ENCODE measurements at places on chromosomes 1 and 21.
A peak's percentile ranks its signal among the peaks of the same experiment; 100 is the strongest.

DNA sequence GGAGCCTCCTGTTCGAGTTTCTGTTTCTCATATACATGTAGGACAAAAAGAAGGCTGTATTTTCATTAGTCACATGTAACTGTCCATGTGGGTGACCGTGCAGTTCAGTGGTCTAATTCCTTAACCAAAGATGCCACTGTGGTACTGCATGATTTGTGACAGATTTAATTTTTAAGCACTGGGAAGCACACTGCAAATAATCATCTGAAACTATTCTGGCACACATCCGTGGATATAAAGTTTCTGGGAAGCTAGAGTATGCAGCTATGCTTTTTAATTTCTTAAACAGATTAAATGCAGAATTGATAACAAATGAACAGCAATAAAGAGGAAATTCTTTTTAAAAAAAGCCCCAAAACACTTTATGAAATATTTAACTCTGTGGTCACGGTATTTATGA, 254.8 kb downstream of the LMO4 start:
- no peak for DNase-seq

DNA sequence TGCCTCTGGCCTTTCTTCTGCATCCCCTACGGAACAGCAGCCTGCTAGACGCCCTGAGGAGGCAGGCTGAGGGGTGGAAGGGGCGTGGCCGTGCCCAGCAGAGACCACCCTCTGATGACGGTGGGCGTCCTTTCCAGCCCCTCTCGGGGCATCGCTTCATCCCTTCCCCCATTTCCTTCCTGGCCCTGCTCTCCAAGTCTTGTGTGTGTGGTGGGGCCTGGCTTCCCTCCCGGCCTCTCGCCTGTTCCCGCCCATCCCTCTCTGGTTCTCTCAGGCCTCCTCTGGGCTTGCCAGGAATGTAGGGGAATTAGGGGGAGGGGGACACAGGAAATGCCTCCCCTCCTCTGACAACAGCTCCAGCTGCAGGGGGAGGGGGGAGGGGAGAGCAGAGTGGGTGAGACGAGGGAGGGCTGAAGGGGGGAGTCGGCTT, 51.1 kb downstream of the SKI start:
- DNase-seq = no peak

DNA sequence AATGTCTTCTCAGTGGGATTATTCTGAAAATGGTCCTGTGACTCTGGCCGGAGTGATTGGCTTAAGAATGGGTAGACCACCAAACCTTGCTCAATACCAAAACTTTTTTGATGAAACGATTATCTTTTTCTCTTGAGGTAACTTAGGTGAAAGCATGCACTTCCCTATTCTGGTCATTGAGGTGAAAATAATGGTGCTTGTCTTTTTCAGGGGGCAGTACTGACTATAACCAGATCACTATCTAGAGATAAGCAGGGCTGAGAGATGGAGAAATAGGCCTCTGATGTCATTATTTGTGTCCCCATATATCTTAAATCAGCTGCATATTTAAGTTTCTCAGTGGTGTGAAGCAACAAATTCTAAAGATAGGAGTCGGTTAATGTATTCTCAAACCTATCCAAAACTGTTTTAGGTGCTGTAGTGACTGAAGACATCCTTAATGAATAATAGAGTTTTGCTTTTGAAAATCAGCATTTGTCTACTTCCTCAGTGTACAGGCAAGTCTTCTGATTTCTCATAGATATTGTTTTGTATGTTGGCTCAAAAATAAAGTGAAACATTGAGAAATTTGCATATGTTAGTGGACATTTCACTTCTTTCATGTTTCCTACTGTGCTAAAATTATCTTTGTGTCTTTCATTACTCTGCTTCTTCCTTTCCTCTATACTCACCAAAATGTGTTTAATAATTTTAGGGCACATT, 735.3 kb upstream of the ADGRL4 start:
- DNase-seq = no peak

DNA sequence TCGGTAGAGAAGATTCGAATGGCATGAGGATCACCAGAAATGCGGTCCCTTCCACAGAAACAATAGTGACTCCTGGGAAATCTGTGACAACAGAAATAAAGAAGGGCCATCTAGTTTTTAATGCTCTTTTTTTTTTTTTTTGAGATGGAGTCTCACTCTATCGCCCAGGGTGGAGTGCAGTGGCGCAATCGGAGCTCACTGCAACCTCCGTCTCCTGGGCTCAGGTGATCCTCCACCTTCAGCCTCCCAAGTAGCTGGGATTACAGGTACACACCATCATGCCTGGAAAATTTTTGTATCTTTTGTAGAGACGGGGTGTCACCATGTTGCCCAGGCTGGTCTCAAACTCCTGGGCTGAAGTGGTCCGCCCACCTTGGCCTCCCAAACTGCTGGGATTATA, 43.9 kb downstream of the L1TD1 start:
- no peak for DNase-seq

- no peak for DNase-seq
Observed at GRCh38 chr21:14482165-14482564, 64.0 kb downstream of the SAMSN1 start.

- no peak for DNase-seq
Observed at GRCh38 chr1:6100861-6101783, 55.4 kb downstream of the KCNAB2 start.

- no peak for DNase-seq
Observed at GRCh38 chr1:19307794-19308508, 4.0 kb downstream of the AKR7A2 start.

DNA sequence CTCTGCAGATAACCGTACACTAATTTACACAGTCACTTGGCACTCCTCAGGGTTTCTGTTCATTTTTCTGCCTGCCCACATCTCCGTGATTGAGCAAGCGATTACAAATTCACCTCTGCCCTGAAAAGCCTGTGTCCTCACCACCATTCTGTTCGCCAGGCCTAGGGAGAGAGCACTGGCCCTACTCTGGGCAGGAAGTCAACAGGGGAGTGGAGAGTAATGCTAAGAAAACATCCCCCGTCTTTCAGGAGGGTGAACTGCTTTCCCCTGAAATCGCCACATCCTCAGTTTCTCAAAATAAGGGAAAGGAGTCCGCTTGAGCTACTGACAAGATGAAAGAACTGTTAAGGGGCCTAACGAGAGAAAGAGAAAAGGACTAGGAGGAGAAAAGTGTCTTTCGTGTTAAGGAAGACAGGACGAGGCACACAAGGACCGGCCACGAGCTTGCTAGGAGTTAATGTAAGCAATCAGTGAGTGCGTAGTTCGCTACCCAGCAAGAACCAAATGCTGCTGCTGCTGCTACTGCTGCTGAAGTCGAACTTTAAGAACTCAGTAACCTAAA, 632 bp downstream of the PEX19 start:
- DNase-seq = no peak

DNA sequence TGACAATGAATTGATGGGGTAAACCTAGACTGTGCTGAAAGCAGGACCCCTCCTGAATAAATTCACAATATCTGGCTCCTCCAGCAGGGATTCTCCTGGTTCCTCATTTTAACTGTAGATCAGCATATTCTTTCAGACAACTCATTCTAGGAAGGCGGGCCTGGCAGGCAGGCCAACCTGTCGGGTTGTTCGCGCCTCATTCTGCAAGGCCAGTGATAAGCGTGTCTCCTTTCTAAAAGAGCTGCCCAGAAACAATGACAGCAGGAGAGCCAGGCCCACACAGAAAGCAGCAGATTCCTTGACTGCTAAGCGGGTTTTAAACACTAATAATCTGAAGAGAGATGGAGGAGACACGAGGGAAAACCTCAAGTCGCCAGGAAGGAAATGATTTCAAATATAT, 70.0 kb downstream of the NTPCR start:
- DNase-seq = no peak

GRCh38 chr1:84386716-84387479, 11.4 kb upstream of the DNASE2B start:
- DNase-seq = no peak

GRCh38 chr1:53183095-53183990, 13.3 kb upstream of the CPT2 start:
- no peak for DNase-seq

- no peak for DNase-seq
Observed at GRCh38 chr1:81717230-81717629, 83.5 kb upstream of the ADGRL2 start.

GRCh38 chr1:48203287-48203900, 19.1 kb upstream of the SLC5A9 start:
- no peak for DNase-seq

- no peak for DNase-seq
Observed at GRCh38 chr1:5709976-5710375, 282.2 kb downstream of the NPHP4 start.

GRCh38 chr1:23366598-23366997, 3.0 kb downstream of the ZNF436 start:
- DNase-seq = no peak

DNA sequence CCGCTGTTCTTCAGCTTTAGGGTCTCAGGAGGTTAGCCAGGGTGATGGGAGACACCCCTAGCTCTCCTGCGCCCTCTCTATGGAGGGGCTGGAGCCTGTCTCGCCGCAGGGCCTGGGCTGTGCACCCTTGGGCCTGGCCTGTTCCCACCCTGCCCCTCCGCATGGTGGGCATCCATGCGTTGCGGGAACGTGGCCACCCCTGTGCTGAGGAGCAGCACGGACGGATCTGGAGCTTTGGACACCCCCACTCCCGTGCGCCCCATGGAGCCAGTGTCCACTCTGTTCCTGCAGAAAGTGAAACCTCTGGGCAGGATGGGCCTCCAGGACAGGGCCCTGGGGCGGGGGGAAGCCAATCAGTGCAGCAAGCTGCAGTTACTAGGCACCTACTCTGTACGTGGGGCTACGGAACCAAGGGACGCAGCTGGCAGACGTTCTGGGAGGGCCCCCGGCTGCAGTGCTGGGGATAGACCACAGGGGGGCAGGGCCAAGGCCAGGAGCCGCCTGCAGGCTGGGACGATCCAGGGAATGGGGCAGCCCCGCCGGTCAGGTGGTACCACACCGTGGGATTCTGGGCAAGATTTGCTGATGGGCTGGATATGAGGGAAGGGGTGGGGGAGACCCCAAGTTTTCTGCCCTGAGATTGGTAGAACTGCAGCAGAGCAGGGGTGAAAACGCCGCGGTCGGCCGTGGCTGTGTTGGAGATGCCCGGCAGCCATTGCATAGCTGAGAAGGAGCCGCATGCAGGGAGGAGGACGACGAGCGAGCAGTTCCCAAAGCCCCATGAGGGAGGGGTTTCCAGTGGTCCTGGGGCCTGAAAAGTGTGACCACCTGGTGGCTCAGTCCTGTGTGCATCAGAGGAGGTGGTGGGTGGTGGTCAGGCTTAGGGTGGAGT, 43.3 kb downstream of the TP73 start:
- DNase-seq = peak; percentile 33

- DNase-seq = no peak
Observed at GRCh38 chr1:53139951-53140361, 2.5 kb downstream of the SLC1A7 start.

GRCh38 chr1:162627662-162628296, 4.5 kb upstream of the DDR2 start:
- no peak for DNase-seq

DNA sequence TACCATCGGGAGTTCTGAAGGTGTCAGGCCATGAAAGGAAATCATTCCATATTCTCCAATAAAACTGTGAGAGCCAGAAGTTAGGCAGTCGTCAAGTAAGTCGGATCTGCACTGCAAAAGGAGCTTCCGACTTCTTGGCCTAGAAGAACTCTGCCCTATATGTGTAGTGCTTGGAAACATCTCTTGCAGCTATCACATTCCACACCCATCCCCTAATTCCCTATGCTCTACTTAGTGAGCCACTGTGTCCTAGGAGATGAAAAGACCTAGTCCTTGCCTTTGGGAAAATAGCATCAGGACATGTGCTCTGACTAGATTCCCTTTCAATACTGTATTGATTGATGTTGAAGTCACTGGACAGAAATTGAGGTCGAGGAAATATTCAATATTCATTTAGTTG, 8.2 kb upstream of the GJA9 start:
- no peak for DNase-seq

DNA sequence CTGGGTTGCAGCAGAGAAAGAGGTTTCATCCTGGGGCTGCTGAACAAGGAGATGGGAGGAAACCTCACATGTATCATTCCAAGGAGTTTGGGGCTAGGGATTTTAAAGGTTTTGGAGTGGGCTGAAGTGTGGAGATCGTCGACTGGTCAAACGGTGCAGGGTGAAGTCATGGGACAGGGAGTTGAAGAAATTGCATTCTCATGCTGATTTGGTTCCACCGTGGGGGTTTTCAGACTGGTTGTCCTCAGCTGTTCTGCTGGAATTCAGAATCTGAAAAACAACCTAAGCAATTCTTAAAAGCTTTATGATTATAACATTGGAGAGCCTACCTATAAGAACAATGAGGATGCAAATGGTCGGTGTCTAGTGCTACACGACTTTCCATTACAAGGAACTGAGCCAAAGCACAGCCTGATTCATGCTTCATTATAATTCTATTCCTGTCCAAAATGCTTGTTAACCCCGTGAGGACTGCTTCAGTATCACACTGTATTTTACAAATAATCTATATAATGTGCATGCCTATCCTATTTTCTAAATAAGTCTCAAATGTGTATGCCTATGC, 242.7 kb downstream of the TM2D1 start:
- DNase-seq = no peak

GRCh38 chr1:22364326-22364650, 87.4 kb upstream of the ZBTB40 start:
- DNase-seq = no peak

DNA sequence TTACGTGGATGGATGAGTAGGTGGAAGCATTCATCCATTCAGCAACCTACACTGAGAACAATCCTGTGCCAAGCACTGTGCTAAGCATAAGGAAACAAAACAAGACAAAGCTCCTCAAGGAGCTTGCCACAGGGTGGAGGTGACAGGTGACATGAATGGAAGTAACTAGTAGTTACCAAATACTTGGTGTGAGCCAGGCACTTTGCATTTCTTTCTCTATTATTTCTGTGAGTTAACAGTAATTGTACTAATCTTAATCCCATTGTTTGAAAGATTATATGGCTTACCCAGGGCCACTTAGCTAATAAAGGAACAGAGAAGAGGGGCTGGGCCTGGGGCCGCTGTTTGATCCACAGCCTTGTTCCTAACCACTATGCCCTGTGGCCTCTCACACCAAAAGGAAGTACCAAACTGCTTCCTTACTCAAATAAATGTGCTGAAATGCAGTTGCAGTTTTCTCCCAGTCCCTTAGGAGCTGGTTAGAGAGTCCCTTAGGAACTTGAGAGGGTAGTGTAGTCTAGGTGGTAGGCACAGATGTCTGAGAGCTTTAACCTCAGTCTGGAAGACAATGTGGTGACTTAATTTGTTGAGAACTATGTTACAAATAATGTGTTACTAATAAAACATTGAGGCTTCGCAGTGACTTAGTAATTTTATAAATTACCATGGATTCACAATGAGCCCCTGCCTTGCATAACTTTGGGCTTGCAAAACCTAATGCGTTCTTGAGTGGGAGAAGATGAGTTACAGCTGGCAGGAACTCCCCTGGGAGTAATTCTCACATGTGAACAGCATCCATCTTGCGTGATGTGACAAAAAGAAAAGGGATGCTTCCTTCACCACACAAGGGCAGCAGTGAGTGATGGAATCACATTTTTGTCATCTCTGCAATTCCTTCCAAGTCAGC, 69.8 kb downstream of the MPZL1 start:
- no peak for DNase-seq

GRCh38 chr21:39863111-39863510, 4.1 kb upstream of the PCP4 start:
- DNase-seq = no peak

- no peak for DNase-seq
Observed at GRCh38 chr1:20073256-20073655, 3.3 kb downstream of the PLA2G5 start.

- no peak for DNase-seq
Observed at GRCh38 chr21:36700295-36700970, 1.5 kb downstream of the SIM2 start.

GRCh38 chr21:45578176-45578801, 36.0 kb upstream of the SLC19A1 start:
- no peak for DNase-seq

GRCh38 chr1:58060559-58061170, 485.9 kb downstream of the OMA1 start:
- no peak for DNase-seq
